ENCODE measurements at places on chromosomes 11 and 22.

GRCh38 chr22:37273846-37274225 is 8.5 kb upstream of the CYTH4 start:
- no peak for DNase-seq

DNA sequence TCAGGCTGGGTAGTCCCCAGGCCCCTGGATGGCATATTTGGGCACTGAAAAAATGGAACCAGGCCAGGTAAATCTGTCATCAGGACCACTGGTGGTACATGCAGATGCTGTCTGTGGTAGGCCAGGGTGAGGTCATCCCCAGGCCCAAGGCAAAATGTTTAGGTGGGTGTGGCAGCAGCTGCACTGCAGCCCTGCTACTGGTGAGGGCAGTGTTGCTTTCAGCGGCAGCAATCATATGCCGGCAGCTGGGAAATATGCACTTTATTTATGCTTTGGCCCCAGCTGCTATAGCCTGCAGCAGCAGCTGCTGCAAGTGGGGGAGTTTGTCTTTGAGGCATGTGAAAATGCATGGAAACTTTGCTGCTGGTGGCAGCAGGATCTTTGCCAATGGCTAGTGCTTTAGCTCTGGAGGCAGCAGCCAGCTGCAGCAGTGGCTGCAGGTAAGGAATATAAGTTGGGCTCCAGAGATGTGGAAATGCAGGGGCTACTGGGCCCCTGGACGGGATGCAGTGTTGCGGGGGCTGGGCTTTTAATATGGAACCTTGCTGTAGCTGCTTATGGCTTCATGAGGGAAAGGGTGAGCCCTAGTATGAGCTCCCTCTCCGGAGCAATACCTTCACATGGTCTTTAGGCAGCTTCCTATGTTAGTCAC is 365.7 kb upstream of the CADM1 start:
- DNase-seq, result no peak

GRCh38 chr11:68425866-68426380 is 34.6 kb upstream of the PPP6R3 start:
- no peak for DNase-seq

- no peak for DNase-seq
These were observed 1.6 kb downstream of the SLC22A12 start for GRCh38 chr11:64592656-64593055.

GRCh38 chr22:46041642-46042041 is 64.7 kb upstream of the WNT7B start:
- no peak for DNase-seq

All from T-helper 2 cell (primary cell).